A172 (cell line): ENCODE measurements at places on chromosomes 2 and 18. TPM values are rescaled to one million over a fixed set of nuclear protein-coding genes. Genes with fewer than 3 reads are reported as not detected.

PTH2R gene
- not detected in 2 replicates for total RNA-seq

SIX3 gene
- not detected in 2 replicates for total RNA-seq

FBXO48 gene
- total RNA-seq: 0.43 and 0.67 TPM in 2 replicates

LYPD1 gene
- 28.6 and 30.8 TPM in 2 replicates for total RNA-seq

CAPN14 gene
- total RNA-seq: not detected in 2 replicates

STEAP3 gene
- total RNA-seq: 71.3 and 117 TPM in 2 replicates

GRCh38 chr18:73839441-73839840 lies 308.2 kb downstream of the FBXO15 start:
- no peak for DNase-seq

DNA sequence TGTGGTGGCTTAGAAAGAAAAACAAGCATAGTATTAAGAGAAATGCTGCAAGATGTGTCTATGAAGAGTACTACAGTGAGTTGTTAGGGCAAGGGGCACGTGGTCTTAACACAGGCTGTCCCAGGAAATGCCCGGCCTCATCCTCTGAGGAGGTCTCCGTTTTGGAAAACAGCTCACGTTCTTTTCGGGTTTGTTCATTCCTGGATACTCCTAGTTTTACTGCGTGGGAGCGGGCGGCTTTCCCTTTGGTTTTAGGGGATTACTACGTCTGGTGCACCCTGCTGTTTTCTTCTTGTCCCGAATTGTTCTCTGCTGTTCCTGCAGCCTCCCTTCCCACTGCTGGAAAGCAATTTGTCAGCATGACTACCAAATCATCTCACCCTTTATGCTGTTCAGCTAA lies 55.5 kb upstream of the RAB6D start:
- DNase-seq: no peak

GRCh38 chr2:241799522-241800197 lies 9.3 kb upstream of the NEU4 start:
- no peak for DNase-seq

DNA sequence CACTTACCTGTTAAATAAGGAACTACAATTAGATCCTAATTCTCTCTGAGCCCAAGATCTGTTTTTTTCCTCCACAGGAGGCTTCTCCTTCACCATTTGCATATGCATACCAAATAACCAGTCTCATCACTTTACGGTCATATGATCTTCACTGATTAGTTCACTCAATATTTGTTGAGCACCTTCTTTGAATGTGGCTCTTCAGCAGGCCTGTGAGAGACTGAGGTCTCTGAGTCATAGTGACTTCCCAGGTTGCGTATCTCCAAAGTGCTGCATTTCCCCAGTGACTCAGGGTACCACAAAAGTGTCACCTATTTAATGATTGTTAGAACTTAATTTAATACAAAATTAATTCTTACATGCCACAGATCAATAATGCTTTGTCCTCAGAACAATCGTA lies 108.8 kb upstream of the TRIB2 start:
- DNase-seq: peak; percentile 26

- DNase-seq: no peak
Measured at GRCh38 chr18:72372076-72372475, 172.1 kb downstream of the CBLN2 start.

GRCh38 chr2:41913311-41913710 lies 134.5 kb upstream of the PKDCC start:
- DNase-seq: no peak

GRCh38 chr18:7749008-7749405 lies 181.9 kb downstream of the PTPRM start:
- DNase-seq: no peak

DNA sequence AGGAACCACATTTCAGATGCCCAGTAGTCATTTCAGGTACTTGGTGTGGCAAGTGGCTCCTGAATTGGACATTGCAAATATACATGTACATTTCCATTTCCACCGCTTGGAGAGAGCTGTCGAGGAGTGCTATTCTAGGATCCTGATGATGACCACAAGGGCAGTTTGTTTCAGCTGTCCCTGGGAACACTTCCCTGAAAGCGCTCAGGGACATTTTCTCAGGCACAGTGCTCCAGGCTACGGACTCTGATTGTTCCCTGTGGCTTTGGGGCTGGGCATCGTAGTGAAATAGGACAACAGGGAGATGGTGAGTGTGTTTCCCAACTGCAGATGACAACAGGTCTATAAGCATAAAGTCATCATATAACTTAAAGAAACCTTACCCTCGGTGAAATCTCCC lies 3.1 kb downstream of the DBI start:
- DNase-seq: no peak

DNA sequence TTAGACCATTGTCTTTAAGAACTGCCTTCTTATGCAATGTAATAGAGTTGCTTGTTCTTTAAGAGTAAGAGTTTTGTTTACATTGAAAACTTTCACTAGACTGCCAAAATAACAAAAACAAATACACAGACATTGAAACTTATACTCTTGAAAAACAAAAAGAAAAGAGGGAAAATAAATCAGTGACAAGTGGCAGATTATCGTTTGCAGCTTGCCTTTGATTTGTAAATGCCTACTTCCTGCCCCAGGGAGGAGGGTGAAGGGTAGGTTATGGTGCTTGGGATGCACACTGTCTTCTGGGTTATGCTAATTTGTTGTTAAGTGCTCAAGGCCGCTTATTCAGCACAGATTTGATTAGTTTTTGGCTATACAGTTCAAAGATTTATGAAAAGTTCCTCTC lies 198.7 kb downstream of the TGIF1 start:
- peak; percentile 32 for DNase-seq

- no peak for DNase-seq
Measured at GRCh38 chr2:21052044-21052443, 8.2 kb upstream of the APOB start.

DNA sequence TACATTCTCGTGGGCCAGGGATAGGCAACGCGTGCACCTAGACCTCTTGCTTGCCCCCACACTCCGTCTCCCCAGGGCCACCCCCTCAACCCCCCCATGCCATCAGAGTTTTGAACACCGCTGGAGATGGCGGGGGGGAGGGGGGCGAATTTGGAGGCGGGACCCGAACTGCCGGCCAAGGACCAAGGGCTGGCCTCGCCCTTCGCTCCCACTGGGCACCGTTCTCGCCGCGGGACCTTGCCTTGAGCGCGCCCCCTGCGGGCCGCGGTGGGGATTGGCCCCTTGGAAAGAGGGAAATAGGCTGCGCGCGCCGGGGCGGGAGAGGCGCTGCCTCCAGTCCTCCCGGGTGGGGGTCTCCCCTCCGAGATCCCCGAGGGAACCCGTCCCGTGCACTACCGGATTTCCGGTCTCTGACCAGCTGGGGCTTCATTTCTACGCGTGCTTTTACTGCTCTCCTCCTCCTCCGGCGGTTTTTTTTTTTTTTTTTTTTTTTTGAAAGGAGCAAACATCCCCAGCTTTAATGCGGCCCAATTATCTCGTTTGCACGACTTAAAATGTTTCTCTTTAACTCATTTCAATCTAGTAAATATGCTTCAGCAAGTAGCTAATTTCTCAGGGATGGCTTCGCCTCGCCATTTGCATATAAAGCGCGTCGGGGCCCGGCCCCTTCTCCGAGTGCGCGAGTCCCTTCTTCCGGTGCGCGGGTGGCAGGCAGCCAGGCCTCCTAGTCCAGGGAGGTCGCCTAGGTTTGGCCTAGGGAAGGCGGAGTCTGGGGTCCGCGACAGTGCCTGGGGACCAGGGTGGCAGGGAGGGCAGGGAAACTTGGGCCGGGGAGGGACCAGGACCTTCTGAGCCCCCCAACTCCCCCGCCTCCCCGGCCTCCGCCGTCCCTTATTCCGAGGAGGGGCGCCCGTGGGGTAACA lies 10.0 kb upstream of the GBX2 start:
- peak; percentile 75 for DNase-seq

GRCh38 chr18:10732990-10733389 lies 207.2 kb downstream of the NAPG start:
- DNase-seq: no peak

- DNase-seq: no peak
Measured at GRCh38 chr2:136000502-136000901, 15.1 kb upstream of the DARS1 start.
